ENCODE measurements at places on chromosomes 13 and 19.

DNA sequence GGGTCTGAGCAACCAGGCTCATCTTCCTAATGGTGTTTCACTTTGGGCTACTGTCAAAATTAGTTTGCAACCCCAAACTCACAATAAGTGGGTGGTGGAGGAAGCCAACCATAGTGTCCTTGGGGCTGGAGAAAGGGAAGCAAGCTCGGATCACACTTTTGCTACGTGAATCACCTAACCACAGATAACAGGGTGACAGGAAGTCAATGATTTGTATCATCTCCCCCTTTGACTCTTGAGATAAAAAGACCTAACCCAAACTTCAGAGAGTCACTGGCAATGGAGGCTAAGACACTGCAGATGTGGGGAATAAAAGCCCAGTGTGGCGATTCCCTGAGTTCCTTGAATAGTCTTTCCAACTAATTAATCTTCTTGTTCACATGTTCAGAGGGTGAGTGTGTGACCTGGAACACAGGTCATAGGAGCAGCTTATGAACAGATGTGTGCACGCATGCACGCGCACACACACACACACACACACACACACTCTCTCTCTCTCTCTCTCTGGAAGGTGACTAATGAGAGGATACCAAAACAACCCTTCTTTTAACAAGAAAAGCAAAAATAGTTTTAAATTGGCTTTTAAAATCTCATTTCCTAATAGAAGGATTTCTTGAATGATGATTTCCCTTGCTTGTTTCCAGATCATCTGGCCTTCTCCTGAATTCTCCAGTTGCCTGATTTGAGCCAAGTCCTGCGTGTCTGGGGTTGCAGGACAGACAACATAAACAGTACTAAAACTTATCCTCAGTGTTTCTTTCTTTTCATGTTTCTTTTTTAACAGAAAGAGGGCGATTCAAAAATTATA is 21.2 kb upstream of the DOCK9 start:
- peak; percentile 21 for DNase-seq

- DNase-seq, result no peak
Observed at GRCh38 chr13:37868691-37869505, 674 bp downstream of the TRPC4 start.

DNA sequence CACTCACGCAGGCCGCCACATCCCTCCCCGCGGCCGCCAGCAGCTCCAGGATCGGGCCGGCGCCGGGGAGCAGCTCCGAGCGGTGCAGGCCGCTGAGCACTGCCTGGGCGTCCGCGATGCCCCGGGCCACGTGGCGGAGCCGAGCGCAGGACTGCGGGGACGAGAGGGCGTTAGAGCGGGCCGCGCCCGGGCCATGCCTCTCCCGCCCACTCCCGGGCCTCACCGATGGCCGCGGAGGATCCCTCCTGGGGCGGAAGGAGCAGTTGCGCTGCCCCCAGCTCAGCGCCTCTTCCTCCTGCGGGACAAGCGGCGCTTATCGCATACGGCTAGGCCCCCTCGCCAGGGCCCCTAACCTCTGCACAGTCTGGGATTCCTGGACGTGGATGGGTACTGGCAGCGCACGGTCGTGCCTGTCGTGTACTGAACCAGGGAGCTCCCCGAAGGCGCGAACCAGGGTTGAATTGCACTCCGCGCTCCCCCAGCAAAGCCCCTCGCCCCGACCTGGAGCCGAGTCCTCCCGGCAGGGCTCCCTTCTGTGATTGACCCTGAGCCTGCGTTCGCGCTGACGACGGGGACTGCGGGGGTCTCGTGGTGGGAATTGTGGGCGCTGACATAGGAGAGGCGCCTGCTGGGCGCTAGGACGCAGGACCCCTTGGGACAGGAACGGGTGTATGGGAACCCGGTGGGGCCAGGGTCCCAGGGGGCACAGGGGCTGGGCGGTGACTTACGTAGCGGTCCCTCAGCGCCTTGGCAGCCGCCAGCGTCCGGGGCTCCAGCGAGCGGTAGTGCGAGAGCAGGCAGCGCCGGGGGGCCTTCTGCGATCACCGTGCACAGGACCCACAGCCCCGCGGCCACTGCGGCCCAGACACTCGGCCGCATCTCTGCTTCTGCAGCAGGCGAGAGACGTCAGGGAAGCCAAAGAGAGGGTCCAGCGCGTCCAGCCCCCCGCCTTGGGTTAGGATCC is 673 bp downstream of the IFNL4 start:
- DNase-seq, result no peak

- no peak for DNase-seq
Observed at GRCh38 chr13:29546662-29547061, 48.8 kb downstream of the SLC7A1 start.

DNA sequence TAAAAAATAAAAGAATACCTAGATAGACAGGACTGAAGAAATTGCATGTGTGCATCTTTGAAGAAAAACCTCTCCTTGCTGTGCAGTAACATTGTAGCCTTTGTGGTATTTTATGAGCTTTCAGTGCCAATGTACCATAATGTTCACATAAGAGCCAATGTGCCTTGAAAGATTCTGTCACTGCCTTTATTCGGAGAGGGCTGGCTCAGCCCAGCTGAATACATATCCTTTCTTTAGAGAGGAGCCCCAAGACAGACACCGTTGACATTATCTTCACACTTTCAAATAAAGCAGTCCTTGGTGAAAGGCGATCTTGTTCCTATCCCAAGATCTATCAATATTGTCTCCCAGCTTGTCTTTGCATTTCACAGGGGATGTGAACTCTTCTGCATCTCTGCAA is 18.5 kb upstream of the CNMD start:
- DNase-seq, result no peak

DNA sequence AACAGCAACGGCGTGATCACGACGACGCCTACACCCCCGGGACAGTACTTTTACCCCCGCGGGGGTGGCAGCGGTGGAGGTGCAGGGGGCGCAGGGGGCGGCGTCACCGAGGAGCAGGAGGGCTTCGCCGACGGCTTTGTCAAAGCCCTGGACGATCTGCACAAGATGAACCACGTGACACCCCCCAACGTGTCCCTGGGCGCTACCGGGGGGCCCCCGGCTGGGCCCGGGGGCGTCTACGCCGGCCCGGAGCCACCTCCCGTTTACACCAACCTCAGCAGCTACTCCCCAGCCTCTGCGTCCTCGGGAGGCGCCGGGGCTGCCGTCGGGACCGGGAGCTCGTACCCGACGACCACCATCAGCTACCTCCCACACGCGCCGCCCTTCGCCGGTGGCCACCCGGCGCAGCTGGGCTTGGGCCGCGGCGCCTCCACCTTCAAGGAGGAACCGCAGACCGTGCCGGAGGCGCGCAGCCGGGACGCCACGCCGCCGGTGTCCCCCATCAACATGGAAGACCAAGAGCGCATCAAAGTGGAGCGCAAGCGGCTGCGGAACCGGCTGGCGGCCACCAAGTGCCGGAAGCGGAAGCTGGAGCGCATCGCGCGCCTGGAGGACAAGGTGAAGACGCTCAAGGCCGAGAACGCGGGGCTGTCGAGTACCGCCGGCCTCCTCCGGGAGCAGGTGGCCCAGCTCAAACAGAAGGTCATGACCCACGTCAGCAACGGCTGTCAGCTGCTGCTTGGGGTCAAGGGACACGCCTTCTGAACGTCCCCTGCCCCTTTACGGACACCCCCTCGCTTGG is 966 bp downstream of the JUNB start:
- DNase-seq, result no peak

DNA sequence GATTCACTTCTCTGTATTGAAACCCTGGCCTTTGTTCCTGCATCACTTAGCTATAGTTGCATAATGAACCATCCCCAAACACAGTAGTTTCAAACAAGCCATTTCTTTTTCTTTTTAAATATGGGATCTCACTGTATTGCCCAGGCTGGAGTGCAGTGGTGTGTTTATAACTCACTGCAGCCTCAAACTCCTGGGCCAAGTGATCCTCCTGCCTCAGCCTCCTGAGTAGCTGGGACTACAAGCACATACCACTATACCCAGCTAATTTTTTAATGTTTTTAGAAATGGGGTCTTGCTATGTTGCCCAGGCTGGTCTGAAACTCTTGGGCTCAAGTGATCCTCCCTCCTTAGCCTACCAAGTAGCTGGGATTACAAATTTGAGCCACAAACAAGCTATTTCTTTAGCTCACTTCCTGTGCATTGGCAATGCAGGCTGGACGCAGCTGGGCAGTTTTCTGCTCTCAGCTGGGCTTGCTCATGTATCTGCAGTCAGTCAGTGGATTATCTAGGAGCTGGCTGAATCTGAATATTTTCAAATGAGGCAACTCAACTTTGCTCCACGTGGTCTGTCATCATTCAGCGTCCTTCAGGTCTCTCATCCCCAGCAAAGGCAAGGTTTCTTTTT is 49.5 kb upstream of the SIN3B start:
- DNase-seq, result no peak

GRCh38 chr13:23656637-23657371 is 86.6 kb downstream of the TNFRSF19 start:
- DNase-seq, result no peak

- no peak for DNase-seq
Observed at GRCh38 chr13:39040206-39040605, 1.9 kb downstream of the NHLRC3 start.

DNA sequence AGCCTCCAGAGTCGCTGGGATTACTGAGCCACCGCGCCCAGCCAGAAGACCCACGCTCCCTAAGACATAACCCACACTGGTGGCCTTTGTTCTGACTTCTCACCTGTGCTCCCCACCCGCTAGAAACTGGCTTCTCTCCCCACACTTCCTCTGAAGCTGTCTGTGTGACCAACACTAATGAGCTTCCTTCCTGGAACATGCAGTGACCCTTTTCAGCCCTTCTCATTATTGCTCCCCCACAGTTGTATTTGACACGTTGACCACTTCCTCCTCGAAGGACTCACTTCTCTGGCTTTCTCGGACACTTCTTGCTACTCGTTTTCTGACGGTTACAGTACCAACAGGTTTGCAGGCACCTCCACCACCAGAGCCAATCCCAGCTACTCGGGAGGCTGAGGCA is 10.9 kb downstream of the NCR1 start:
- no peak for DNase-seq

GRCh38 chr13:65656740-65657329 is 1573.3 kb downstream of the PCDH9 start:
- DNase-seq, result no peak

DNA sequence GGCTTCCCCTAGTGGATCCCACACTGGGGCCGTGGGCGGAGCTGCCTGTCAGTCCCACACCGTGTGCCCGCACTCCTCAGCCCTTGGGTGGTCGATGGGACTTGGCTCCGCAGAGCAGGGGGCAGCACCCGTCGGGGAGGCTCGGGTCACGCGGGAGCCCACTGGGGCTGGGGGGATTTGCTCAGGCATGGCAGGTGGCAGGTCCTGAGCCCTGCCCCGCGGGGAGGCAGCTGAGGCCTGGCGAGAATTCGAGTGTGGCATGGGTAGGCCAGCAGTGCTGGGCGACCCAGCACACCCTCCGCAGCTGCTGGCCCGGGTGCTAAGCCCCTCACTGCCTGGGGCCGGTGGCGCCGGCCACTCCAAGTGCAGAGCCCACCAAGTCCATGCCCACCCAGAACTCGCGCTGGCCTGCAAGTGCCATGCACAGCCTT is 481.7 kb upstream of the PRR20A start:
- DNase-seq, result no peak

DNA sequence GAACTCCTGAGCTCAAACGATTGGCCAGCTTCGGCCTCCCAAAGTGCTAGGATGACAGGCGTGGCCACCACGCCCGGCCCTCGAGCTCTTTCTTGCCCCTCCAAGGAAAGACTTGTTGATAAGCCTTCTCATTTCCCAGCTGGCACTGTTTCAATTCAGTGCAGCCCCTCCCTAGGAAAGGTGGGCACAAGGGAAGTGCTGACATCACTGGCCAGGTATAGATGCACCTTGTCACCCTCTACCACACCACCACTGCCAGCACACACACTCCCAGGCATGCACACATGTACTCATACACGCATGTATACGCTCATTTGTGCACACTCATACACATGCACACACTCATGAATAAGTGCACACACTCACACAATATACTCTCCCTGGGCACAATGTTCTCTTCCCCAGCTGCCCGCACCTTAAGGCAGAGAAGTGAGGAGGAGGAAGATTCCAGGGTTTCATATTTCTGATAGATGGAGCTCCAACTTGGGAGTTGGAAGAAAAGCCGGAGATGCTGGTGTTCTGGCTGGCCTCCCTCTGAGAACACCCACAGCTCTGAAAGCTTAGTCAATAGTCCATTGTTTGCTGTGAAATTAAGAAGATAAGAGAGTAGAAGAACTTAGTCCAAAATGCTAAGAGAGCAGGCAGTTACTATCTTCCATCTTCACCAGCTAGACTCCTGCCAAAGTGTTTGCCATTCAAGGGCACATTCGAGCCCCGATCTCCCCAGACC is 196.7 kb downstream of the FOXO1 start:
- no peak for DNase-seq

GRCh38 chr13:29439601-29440388 is 155.7 kb downstream of the SLC7A1 start:
- no peak for DNase-seq

DNA sequence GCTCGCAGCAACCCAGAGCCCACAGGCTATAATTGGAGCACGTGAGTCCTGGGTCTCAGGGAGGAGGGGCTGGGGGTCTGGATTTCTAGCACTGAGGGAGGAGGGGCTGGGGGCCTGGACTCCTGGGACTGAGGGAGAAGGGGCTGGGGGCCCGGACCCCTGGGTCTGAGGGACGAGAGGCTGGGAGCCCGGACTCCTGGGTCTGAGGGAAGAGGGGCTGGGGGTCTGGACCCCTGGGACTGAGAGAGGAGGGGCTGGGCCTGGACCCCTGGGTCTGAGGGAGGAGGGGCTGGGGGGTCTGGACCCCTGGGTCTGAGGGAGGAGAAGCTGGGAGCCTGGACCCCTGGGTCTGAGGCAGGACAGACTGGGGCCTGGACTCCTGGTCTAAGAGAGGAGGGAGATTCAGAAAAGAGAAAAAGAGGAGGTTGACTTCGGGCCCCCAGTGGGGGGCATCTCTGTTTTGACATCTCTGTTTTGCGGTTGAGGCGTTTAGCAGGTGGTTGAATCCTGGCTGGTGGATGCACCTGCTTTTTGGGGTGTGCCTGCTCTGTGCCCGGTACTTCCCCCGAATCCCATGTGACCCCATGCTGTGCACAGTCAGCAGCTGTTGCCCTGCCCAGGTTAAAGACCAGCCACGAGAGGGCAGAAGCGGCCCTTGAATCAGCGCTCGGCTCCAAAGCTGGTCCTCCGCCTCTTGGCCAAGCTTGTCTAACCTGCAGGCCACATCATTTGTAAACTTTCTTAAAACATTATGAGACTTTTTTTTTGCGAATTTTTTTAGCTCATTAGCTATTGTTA is 10.5 kb downstream of the PVR start:
- peak; percentile 60 for DNase-seq

DNA sequence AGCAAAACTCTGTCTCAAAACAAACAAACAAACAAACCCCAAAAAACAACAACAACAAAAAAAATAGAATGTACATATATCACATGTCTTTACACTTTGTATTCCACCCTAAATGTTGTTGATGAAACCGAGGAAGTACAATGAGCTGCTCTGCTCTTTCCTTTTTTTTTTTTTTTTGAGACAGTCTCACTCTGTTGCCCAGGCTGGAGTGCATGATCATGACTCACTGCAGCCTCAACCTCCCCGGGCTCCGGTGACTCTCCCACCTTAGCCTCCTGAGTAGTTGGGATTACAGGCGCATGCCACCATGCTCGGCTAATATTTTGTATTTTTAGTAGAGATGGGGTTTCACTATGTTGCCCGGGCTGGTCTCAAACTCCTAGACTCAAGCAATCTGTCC is 30.6 kb upstream of the LRP3 start:
- DNase-seq, result no peak

All from T follicular helper cell (primary cell).